SJSA1 (cell line): ENCODE measurements at places on chromosomes 1 and 21. TPM values are rescaled to one million over a fixed set of nuclear protein-coding genes. Genes with fewer than 3 reads are reported as not detected.

Gene LCE3E
- total RNA-seq = not detected in 2 replicates

Gene AK4
- under 0.01 and 0.21 TPM in 2 replicates for total RNA-seq

Gene PIK3C2B
- 0.28 and 0.76 TPM in 2 replicates for total RNA-seq

Gene PCP4
- not detected in 2 replicates for total RNA-seq

Gene IARS2
- total RNA-seq = 82.9 and 103 TPM in 2 replicates

Gene TRAF3IP3
- total RNA-seq = not detected in 2 replicates

Gene PTGS2
- 0.13 TPM in 1 of 2 replicates, not detected in the other for total RNA-seq

Gene ASPM
- 62.2 and 77.2 TPM in 2 replicates for total RNA-seq

Gene NHLH1
- 0.11 TPM in 1 of 2 replicates, not detected in the other for total RNA-seq

Gene FAM43B
- total RNA-seq = not detected in 2 replicates

Gene OR2G6
- total RNA-seq = not detected in 2 replicates

Gene TFF2
- not detected in 2 replicates for total RNA-seq

Gene EXO1
- total RNA-seq = 42.9 and 48.3 TPM in 2 replicates

Gene ANGPTL3
- not detected in 2 replicates for total RNA-seq

Gene DNM3
- 1.3 and 1.7 TPM in 2 replicates for total RNA-seq

Gene OR6P1
- total RNA-seq = not detected in 2 replicates

Gene GUCA2A
- not detected in 2 replicates for total RNA-seq

Gene APOBEC4
- total RNA-seq = not detected in 2 replicates

Gene FNDC5
- total RNA-seq = 0.47 and 0.84 TPM in 2 replicates

Gene SETDB1
- total RNA-seq = 21.0 and 30.6 TPM in 2 replicates

Gene MFAP2
- 9.3 and 16.7 TPM in 2 replicates for total RNA-seq

Gene TTC34
- total RNA-seq = 0.03 and 0.06 TPM in 2 replicates

Gene CELF3
- not detected in 2 replicates for total RNA-seq

Gene OR6K3
- total RNA-seq = not detected in 2 replicates

Gene MOV10
- 47.4 and 57.0 TPM in 2 replicates for total RNA-seq

Gene SLC30A2
- total RNA-seq = not detected in 2 replicates

Gene ESRRG
- total RNA-seq = not detected in 2 replicates

Gene ATPAF1
- total RNA-seq = 60.5 and 63.2 TPM in 2 replicates

Gene PLEKHA6
- 0.16 and 0.76 TPM in 2 replicates for total RNA-seq

Gene TRIM17
- total RNA-seq = not detected in 2 replicates

Gene HAO2
- total RNA-seq = not detected in 2 replicates
